ENCODE measurements at places on chromosomes 7 and 10. TPM values are rescaled to one million over a fixed set of nuclear protein-coding genes. Genes with fewer than 3 reads are reported as not detected.

- H3K4me3 ChIP-seq = no peak overlapping the region
- no peak overlapping the region for H3K27ac ChIP-seq
- no peaks in the 10 kb centered on the region for H3K4me1 ChIP-seq
- no peaks in the 10 kb centered on the region for H3K27me3 ChIP-seq
Measured at GRCh38 chr10:60611291-60611747, 167.0 kb upstream of the CDK1 start.

GRCh38 chr7:130943336-130943901 lies 209.4 kb upstream of the KLF14 start:
- H3K36me3 ChIP-seq = no peaks in the 10 kb centered on the region
- peak overlapping the region; percentile 82 for H3K27ac ChIP-seq
- DNase-seq = no peak
- peak overlapping the region; percentile 14 for H3K4me3 ChIP-seq
- H3K27me3 ChIP-seq = no peaks in the 10 kb centered on the region
- H3K4me1 ChIP-seq = peaks cover 3% of the 10 kb centered on the region

- H3K4me3 ChIP-seq = no peak overlapping the region
- peaks cover 55% of the 10 kb centered on the region for H3K36me3 ChIP-seq
- DNase-seq = no peak
- H3K4me1 ChIP-seq = no peaks in the 10 kb centered on the region
- H3K27me3 ChIP-seq = no peaks in the 10 kb centered on the region
- H3K27ac ChIP-seq = no peak overlapping the region
Measured at GRCh38 chr10:94328613-94329012, 34.1 kb downstream of the NOC3L start.

GRCh38 chr7:2112261-2113198 lies 120.2 kb downstream of the MAD1L1 start:
- no peak overlapping the region for H3K27ac ChIP-seq
- H3K27me3 ChIP-seq = no peaks in the 10 kb centered on the region
- H3K4me3 ChIP-seq = no peak overlapping the region
- H3K4me1 ChIP-seq = no peaks in the 10 kb centered on the region
- DNase-seq = no peak

The SYT15 gene
- total RNA-seq = 0.38 TPM

DNA sequence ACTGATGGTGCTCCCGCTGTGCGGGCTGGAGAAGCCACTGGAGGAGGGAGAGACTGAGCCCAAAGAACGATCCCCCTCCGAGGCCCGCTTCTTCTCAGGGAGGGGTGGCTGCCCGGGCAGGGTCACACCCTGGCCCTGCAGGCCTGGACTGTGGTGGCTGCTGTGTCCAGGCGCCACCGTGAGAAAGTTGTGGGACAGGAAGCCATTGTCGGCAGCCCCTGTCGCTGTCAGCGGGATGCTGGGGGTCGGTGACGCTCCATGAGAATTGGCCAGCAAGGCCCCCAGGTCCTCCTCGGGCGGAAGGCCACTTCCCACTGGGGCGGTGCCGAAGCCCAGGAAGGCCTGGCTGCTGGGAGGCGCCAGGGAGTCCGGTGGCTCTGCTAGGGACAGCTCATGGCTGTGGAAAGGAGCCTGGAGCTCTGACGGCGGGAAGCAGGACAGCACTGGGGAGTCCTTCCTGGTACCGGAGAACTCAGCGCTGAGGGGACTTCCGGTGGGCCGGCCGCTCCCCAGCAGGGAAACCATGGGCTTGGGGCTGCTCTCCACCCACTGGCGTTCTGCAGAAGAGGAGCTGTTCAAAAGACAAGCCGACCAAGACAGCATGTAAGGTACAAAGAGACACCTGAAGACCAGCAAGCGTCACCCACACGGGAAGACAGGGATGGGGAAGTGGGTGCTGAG lies 278.8 kb downstream of the TNS3 start:
- no peak overlapping the region for H3K27ac ChIP-seq
- H3K27me3 ChIP-seq = no peaks in the 10 kb centered on the region
- DNase-seq = no peak

GRCh38 chr7:91710881-91711280 lies 169.6 kb downstream of the MTERF1 start:
- no peak overlapping the region for H3K27ac ChIP-seq
- H3K4me1 ChIP-seq = no peaks in the 10 kb centered on the region
- no peaks in the 10 kb centered on the region for H3K27me3 ChIP-seq
- no peak overlapping the region for H3K4me3 ChIP-seq
- DNase-seq = no peak

The PRSS1 gene
- not detected for total RNA-seq

- no peak for DNase-seq
- no peak overlapping the region for H3K27ac ChIP-seq
- H3K4me3 ChIP-seq = no peak overlapping the region
- H3K27me3 ChIP-seq = no peaks in the 10 kb centered on the region
- no peaks in the 10 kb centered on the region for H3K36me3 ChIP-seq
Measured at GRCh38 chr7:155610633-155611193, 33.7 kb upstream of the RBM33 start.

The NUPR2 gene
- total RNA-seq = not detected

DNA sequence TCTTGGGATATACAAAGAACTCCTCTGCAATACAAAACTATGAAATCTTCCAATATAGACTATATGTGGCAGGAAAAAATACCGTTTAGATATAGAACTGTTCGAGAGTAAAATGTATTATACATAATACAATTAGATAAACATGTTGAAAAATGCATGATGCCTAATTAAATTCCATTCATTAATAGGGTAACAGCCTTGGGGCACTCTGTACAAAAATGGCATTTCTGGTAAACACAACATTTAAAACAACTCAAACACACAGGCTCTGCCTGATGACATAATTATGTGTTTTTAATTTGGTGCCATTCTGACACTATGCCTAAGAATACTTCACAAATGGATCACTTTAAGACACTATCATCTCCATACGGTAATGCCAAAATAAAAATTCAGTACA lies 180.9 kb downstream of the FAM107B start:
- H3K36me3 ChIP-seq = no peaks in the 10 kb centered on the region
- no peaks in the 10 kb centered on the region for H3K27me3 ChIP-seq
- H3K4me1 ChIP-seq = no peaks in the 10 kb centered on the region
- DNase-seq = no peak
- H3K4me3 ChIP-seq = no peak overlapping the region

The PHKG1 gene
- total RNA-seq = 4.3 TPM

- no peak for DNase-seq
- H3K4me1 ChIP-seq = no peaks in the 10 kb centered on the region
- no peaks in the 10 kb centered on the region for H3K36me3 ChIP-seq
- no peak overlapping the region for H3K4me3 ChIP-seq
Measured at GRCh38 chr7:92266415-92267241, 20.9 kb downstream of the ANKIB1 start.

DNA sequence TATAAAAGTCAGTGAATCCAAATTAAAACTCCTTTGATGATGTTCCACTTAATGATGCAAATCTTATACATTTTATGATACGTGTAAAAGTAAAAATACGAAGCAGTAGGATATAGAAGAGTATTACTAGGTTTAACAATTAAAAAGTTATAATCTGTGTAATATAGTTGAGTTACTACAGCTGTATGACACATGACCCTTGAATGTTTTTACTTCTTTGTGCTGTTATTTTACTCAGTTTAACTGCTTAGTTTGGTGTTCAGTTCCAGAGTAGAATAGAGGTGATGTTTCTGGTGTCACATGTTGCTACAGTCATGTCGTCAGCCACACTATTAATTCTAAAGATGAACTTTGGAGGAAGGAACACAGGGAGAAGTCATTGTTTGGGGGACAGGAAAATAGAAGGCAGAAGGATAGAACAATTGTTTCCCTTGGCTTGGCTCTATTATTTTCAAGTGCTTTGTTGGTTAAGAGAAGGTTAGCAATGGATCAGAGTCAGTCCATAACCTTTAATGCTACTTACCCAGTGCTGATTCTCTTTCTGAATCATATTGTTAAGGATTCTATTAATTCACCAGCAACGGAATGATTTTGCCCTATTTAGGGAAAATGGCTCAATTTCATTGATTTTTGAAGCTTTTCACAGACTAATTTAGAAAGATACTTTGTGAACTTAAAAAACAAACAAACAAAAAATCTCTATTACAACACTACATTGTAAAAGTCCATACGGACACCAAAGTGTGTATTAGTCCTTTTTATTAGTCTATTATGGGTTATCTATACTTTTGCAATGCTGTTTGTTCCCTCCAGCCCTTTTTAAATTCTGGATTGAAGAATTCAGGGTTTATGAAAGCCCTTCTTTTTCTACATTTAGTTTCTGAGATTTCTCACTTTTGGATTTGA lies 73.4 kb downstream of the CPED1 start:
- no peaks in the 10 kb centered on the region for H3K4me1 ChIP-seq
- H3K36me3 ChIP-seq = no peaks in the 10 kb centered on the region
- H3K27me3 ChIP-seq = no peaks in the 10 kb centered on the region
- no peak overlapping the region for H3K4me3 ChIP-seq

GRCh38 chr7:91228927-91229558 lies 35.2 kb upstream of the FZD1 start:
- H3K4me1 ChIP-seq = no peaks in the 10 kb centered on the region
- no peaks in the 10 kb centered on the region for H3K36me3 ChIP-seq
- no peak overlapping the region for H3K27ac ChIP-seq
- DNase-seq = no peak

DNA sequence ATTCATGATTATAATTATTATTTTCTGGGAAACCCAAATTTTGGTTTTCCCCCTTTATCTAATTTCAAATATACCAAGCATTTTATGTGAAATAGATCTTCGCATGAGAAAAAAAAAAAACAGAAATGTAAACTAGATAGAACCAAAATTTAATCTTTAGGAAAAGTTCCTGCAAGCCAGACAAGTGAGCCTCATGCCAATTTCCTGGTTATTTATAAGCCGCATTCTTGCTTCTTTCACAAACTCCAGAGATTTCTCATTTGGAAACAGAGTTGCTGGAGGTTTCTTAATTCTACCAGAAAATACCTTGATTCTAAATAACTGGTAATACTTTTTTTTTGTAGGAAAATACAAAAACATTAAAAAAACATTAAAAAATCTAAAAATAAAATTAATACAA lies 690.4 kb upstream of the IGFBP3 start:
- H3K27ac ChIP-seq = no peak overlapping the region
- H3K27me3 ChIP-seq = no peaks in the 10 kb centered on the region
- DNase-seq = no peak
- no peaks in the 10 kb centered on the region for H3K36me3 ChIP-seq
- H3K4me3 ChIP-seq = no peak overlapping the region

DNA sequence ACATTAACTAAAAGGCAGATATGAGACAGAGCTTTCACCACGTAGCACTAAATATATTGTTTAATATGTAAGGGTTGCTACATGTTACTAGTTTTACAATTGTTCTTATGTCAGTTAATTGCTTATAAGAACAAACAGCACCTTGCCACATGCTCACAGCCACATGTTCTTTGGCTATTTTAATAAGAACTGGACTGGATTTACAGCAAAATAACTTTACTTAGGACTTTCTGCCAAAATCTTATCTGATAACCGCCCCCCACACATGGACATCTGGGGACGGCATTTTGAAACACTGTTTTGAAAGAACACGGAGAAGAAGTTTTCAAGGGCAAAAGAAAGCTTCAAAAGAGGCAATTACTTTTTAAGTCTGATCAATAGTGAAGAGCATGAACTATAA lies 45.3 kb downstream of the JAZF1 start:
- no peaks in the 10 kb centered on the region for H3K4me1 ChIP-seq
- H3K36me3 ChIP-seq = no peaks in the 10 kb centered on the region
- H3K27ac ChIP-seq = no peak overlapping the region
- H3K4me3 ChIP-seq = no peak overlapping the region
- no peaks in the 10 kb centered on the region for H3K27me3 ChIP-seq

DNA sequence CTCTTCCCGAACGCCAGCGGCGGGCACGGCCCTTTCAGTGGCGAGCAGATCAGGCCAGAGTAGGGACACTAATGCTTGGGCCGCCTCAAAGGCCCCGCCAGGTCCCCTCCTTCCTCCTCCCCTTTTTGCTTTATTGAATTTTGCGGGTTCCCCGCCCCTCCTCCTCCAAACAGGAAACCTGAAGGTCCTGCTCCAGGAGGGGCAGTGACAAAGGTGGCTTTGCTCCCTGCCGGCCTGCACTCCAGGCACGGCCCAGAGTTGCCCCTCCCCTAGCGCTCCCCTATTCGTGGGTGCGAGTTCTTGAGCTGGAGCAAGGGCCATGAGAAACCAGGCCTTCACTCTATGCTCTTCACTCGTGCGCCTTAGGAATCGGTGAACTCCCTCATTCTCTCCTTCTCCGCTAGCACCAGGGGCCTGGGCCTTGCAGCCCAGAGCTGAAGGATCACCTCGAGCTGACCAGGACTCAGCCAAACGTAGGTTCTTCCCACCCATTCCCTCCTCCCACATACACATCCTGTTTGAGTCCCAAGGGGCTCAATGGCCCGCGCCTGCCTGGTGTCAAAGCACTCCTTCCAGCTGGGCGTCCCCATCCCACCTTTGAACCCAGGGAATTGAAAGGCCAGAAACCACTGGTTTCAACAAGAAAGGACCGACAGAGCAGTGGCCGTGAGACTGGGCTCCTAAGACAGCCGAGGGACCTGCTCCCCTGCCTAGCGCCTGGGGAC lies 619 bp upstream of the HOXA6 start:
- DNase-seq = peak; percentile 86
- H3K4me3 ChIP-seq = peak overlapping the region; percentile 31
- no peaks in the 10 kb centered on the region for H3K4me1 ChIP-seq
- peak overlapping the region; percentile 92 for H3K27ac ChIP-seq
- no peaks in the 10 kb centered on the region for H3K27me3 ChIP-seq
- no peaks in the 10 kb centered on the region for H3K36me3 ChIP-seq

GRCh38 chr10:127804696-127805095 lies 67.7 kb downstream of the FOXI2 start:
- no peak overlapping the region for H3K27ac ChIP-seq
- no peaks in the 10 kb centered on the region for H3K36me3 ChIP-seq
- no peaks in the 10 kb centered on the region for H3K27me3 ChIP-seq
- DNase-seq = no peak
- H3K4me3 ChIP-seq = no peak overlapping the region

DNA sequence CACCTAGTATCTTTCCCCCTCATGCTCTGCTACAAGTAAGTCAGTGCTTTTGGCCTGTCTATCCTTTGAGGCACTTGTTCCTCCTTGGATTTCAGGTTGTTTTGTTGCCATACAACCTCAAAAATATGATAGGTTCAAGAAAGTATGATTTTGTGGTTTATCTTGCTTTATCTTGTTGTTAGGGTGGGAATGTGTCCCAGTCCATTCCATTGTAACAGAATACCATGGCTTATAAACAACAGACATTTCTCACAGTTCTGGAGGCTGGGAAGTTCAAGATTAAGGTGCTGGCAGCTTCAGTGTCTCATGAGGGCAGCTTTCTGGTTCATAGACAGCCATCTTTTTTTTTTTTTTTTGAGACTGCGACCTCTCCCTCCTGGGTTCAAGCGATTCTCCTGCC lies 72.1 kb downstream of the TMEM270 start:
- H3K4me1 ChIP-seq = no peaks in the 10 kb centered on the region
- no peak for DNase-seq
- no peaks in the 10 kb centered on the region for H3K27me3 ChIP-seq
- no peaks in the 10 kb centered on the region for H3K36me3 ChIP-seq
- no peak overlapping the region for H3K27ac ChIP-seq
- H3K4me3 ChIP-seq = no peak overlapping the region

The ITPRID1 gene
- total RNA-seq = 1.2 TPM

- H3K4me3 ChIP-seq = peak overlapping the region; percentile 69
- H3K27ac ChIP-seq = peak overlapping the region; percentile 83
- peak; percentile 67 for DNase-seq
- H3K36me3 ChIP-seq = no peaks in the 10 kb centered on the region
- H3K27me3 ChIP-seq = no peaks in the 10 kb centered on the region
Measured at GRCh38 chr7:26293569-26294308, 2.1 kb downstream of the SNX10 start.

Data from Peyer's patch (tissue), 4 donors.